ENCODE measurements at places on chromosomes 12 and 14. TPM values are rescaled to one million over a fixed set of nuclear protein-coding genes. Genes with fewer than 3 reads are reported as not detected.

DNA sequence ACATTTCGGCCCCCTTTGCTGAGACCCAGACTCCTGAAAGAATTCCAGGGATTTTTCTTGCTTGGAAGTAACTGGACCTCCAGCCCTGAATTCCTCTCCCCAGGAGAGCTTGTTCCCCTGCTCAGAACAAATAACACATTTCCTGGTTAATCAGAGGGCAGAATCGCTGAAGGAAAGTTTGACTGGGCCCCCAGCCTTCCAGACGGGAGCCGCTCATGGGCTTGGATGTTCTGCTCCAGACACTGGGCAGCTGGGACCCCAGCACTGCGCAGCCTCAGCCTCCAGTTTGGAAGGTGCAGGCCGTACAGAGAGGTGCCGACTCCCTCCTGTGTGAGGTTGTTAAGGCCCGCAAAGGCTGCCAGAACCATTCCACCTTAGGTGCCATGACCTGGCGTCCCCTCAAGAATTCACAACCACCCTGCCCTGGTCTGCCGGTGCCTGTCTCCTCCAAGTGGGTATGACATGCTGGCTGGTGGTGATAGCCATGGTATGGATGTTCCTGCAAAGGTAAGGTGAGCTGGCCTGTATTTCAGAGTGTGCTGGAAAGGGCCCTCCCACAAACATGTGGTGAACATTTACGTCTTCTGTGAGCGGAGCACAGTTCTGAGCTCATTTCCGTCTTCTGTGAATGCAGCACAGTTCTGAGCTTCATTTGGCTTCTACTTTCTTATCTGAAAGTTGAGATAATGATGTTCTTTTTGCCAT, 5.1 kb upstream of the LTBP2 start:
- no peak for DNase-seq

- DNase-seq: no peak
These were observed 777 bp downstream of the ASCL1 start for GRCh38 chr12:102958073-102958829.

DNA sequence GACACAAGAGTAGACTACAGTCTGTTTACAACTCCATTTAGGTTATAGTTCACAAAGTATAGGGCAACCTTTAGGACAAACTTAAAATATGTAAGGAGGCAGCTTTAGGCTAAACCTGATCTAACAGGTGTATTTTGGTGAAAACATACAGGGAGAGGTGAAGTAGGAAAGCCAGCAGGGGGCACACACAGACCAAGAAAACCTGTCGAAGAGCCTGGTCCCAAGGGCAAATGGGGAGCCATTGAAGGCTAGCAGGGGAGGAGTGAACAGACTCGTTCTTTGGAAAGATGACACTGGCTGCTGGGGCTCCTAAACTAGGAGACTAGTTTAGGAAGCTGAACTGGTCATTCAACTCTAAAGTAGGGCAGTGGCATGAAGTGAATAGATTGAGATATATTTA, 138.8 kb upstream of the WSCD2 start:
- DNase-seq: no peak

The RDH11 gene
- total RNA-seq: 50.4 TPM

The OR6S1 gene
- total RNA-seq: not detected

- no peak for DNase-seq
These were observed 33.8 kb downstream of the SPTB start for GRCh38 chr14:64845878-64846277.

DNA sequence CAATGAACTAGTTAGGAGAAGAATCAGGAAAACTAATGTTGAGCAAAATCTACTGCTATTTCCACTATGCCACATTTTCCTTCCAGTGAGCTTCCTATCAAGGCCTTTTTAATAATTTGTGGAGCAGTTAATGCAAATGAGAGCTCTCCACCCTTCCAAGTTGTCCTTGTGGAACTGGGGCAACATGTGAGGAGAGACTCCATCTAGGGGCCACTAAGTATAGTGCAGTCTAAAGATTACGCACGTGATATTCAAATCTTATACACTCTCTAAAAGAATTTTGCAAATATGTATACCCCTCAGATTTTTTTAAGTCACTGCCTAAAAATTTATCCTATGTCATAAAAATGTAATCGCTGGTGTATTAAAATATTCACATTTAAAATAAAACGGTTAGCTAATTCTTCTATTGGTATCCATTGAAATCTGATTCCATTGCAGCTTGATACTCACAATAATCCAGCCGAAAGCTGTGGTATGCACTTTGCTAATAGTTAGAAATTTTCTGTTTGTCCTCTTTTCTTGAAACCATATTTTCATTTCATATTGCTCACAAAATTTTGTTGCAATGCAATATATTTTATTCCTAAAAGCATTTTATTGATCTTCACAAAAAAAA, 100.1 kb downstream of the PAH start:
- no peak for DNase-seq

DNA sequence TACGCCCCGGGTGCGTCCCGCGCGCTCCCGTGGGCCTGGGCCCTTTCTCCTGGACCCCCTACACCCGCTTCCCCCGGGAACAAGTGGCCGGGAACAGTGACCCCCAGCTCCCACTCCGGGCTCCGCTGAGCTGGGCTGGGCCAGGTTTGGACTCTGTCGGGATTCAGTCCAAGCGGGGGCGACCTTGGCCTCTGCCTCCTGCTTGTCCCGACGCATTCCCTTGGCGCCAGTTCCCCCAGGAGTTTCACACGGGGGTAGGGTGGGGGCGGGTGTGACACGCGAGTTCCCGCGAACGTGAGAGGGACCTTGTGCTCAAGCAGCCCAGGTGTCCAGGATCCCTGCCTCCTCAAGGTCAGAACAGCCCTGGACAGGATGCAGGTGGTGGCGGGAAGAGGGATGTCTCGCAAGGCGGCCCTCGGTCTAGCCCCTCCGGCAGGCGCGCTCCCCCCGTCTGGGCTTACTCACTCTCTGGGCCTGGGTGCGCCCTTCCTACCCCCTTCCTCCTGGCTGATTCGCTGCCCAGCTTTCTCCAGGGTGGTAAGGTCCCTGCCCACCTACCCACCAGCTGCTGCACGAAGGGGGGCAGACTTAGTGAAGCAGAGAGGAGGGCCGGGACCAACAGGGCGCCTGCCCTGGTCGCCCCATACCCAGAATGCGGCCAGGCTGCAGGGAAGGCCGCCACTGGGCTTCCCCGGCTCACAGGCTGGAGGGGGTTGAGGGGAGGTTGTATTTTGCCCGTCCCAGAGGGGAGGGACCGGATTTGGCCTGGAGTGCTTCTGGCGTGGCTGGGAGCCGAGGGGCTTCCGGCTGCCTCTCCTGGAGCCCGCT, 862 bp downstream of the CRIP2 start:
- no peak for DNase-seq

DNA sequence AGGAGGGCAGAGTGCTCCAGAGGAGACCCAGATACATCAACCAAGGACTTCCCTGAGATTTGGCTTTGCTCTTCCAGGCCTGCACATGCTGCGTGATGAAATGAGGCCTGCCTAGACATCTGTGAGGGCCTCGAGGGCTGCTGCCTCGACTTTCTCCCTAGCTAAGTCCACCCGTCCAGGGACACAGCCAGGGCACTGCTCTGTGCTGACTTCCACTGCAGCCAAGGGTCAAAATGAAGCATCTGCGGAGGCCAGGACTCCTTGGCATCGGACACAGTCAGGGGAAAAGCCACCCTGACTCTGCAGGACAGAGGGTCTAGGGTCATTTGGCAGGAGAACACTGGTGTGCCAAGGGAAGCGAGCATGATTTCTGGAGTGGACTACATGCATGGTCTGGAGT, 10.7 kb downstream of the SLC25A47 start:
- DNase-seq: no peak

The GLIPR1 gene
- total RNA-seq: 52.0 TPM

DNA sequence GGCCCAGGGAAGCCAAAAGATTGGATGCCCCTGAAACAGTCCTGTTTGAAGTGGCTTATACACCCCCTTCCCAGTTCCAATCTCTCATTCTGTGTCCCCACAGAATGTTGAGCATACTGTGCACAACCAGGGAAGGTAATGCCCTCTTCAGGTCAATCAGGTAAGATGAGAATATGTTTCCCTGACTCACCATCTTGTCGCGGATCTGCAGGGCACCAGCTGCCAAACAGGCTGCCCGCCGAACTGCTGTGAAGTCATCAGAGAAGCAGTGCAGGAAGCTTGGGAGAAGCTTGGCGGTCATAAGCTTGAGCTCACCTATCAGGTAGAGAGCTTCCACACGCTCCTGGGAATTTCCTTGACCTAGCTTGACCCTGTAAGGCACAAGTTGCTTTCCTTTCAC, 9.6 kb downstream of the RIOX1 start:
- DNase-seq: no peak

The TEX52 gene
- not detected for total RNA-seq

- DNase-seq: no peak
These were observed 2.9 kb upstream of the PTHLH start for GRCh38 chr12:27975222-27976136.

All from lower lobe of right lung (tissue), 2 donors.